ENCODE measurements at places on chromosomes 3 and 15. TPM values are rescaled to one million over a fixed set of nuclear protein-coding genes. Genes with fewer than 3 reads are reported as not detected.

Gene CCR2
- not detected for total RNA-seq

Gene MNS1
- total RNA-seq, result 1.1 TPM

Gene PLA1A
- 0.83 TPM for total RNA-seq

Gene TOMM70
- total RNA-seq, result 43.0 TPM

Gene COL6A5
- not detected for total RNA-seq

Gene ZNF662
- total RNA-seq, result 1.0 TPM

Gene P2RY12
- total RNA-seq, result 0.46 TPM

Gene DNAH12
- total RNA-seq, result under 0.01 TPM

Gene HIGD2B
- total RNA-seq, result not detected

Gene ST6GAL1
- 1.7 TPM for total RNA-seq

Gene NEDD4
- 17.0 TPM for total RNA-seq

Gene ANKRD63
- not detected for total RNA-seq

Gene PCLAF
- 14.7 TPM for total RNA-seq

Gene GOLGA6L9
- total RNA-seq, result 1.4 TPM

Gene ISG20
- 4.8 TPM for total RNA-seq

Gene DNAJA4
- 3.5 TPM for total RNA-seq

Gene IL12A
- total RNA-seq, result 0.43 TPM

Gene COL6A6
- total RNA-seq, result 1.2 TPM

Gene LEKR1
- 0.43 TPM for total RNA-seq

Gene CIDEC
- 0.14 TPM for total RNA-seq

Gene C3orf85
- not detected for total RNA-seq

Gene MYRIP
- under 0.01 TPM for total RNA-seq

Gene CHST13
- total RNA-seq, result not detected

Gene GRAMD2A
- total RNA-seq, result 0.55 TPM

Gene LZTFL1
- total RNA-seq, result 15.4 TPM

Gene FAM219B
- total RNA-seq, result 37.2 TPM

Gene GRIP2
- total RNA-seq, result 0.55 TPM

Gene BCHE
- total RNA-seq, result 0.28 TPM

Gene RARB
- 10.3 TPM for total RNA-seq

Gene HESX1
- 0.65 TPM for total RNA-seq

Gene GOLGA6D
- not detected for total RNA-seq

Gene CACNA2D3
- 0.18 TPM for total RNA-seq

Gene P3H2
- total RNA-seq, result 11.1 TPM

Gene CD86
- not detected for total RNA-seq

Gene A4GNT
- total RNA-seq, result not detected

Gene SPSB4
- not detected for total RNA-seq

Gene CPEB1
- 13.7 TPM for total RNA-seq

Gene ECE2
- not detected for total RNA-seq

Gene USP4
- total RNA-seq, result 21.7 TPM

Gene C2CD4A
- not detected for total RNA-seq

Gene PLSCR5
- not detected for total RNA-seq

Gene CERS3
- 0.14 TPM for total RNA-seq

Gene PLOD2
- 239 TPM for total RNA-seq

Gene SERPINI2
- total RNA-seq, result not detected

Gene IQCF5
- not detected for total RNA-seq

Gene CSPG5
- total RNA-seq, result 0.18 TPM

Gene SYNPR
- not detected for total RNA-seq

Gene TMEM39A
- 67.6 TPM for total RNA-seq

Gene GPR176
- 108 TPM for total RNA-seq

Gene CDV3
- total RNA-seq, result 131 TPM

Gene FSIP1
- 1.7 TPM for total RNA-seq

Data from smooth muscle cell of bladder (primary cell).